ENCODE measurements at places on chromosomes 7 and 10.

DNA sequence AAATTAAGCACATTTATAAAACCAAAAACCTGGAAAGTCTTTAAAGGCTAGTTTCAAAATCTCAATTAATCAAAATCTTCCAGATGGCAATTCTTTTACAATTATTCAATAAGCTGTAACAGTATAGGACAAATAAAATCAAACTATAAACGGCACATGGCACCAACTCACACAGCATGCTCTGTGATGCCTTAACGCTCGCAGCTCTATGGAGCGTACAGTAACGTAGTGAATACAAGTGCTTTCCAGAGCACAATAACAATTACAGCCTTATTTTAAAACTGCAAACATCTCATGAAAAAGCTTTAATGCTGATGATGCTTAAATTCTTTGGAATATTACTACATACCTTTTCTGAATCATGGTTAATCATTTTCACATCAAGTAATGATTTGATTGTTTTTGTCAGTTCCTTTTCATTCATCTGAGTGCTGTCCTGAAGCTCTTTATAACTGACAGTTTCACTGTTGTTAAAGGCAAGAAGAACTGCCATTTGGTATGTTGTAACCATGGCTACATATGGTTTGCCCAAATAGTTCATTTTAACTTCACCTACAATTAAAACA lies 74.2 kb downstream of the CUL2 start:
- no peak for DNase-seq

DNA sequence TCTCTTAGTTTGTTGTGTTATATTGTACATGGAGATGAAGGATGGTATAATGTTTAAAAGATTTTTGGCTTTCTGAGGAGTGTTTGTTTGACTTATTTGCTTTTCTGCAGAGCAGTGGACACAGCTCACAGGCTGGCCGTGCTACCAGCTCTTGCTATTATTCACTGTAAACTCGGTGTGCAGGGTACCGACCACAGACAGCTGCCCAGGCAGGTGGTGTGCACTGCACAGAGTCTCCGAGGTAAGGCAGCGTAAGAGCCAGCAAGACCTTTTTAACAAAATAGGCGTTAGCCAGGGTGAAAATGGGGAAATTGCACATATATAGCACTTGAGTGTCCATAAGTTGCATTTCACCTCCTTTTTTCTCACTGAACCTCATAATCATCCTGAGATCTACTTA lies 438.0 kb downstream of the CNTNAP2 start:
- DNase-seq, result no peak

- DNase-seq, result no peak
Observed at GRCh38 chr7:149622444-149623210, 125.0 kb upstream of the ZNF746 start.

DNA sequence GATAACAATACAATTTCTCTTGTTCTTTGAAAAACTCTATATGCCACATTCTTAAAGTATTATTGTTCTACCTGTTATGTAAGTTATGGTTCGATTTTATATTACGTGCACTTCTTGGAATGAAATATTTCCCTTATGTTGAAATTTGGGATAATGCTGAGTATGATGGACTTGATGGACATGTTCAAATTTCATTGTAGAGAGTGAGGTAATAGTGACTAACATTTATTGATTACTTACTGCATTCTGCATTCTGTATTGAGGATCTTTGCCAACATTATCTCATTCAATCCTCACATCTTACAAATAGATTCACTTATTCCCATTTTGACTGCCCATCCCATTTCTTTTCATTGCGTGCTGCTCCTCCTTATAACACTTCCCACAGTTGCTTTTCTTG lies 119.7 kb upstream of the GLCCI1 start:
- DNase-seq, result no peak

GRCh38 chr7:106870528-106870927 lies 5.4 kb downstream of the PIK3CG start:
- no peak for DNase-seq

GRCh38 chr7:18828260-18828993 lies 289.0 kb downstream of the TWIST1 start:
- DNase-seq, result no peak

- DNase-seq, result peak; percentile 46
Observed at GRCh38 chr7:6436385-6436685, 11.4 kb downstream of the DAGLB start.

- DNase-seq, result no peak
Observed at GRCh38 chr7:122018032-122018431, 126.0 kb downstream of the AASS start.

DNA sequence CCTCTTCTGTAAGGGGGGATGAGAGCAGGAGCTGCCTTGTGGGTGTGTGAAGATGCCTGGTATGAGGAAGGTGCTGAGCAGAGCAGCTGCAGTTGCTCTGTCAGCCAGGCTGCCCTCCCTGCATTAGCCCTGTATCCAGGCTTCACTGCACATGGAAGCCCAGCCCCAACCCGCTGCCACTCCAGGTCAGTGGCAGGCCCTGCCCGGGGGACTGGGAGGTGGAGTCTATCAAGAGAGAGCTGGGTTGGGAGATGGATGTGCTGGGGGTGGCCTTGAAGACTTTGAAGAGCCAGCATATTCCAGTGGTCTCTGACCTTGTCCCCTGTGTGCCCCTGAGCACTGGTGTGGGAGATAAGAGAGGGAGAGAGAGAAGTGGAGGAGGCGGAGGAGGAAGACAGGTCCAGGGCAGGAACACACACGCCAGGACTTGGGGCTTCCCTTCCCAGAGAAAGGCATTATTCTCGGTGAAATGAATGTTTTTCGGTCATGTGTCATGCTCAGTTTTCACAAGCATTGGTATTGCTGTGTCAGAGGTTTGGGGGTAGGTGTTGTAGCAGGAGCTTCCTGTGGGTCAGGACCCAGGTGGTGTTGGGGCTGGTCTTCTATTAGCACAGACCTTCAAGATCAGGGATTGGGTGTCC lies 2.6 kb downstream of the PPIF start:
- no peak for DNase-seq

GRCh38 chr7:41538810-41539724 lies 163.8 kb downstream of the INHBA start:
- DNase-seq, result no peak

- no peak for DNase-seq
Observed at GRCh38 chr7:25763463-25763860, 388.5 kb upstream of the NFE2L3 start.

DNA sequence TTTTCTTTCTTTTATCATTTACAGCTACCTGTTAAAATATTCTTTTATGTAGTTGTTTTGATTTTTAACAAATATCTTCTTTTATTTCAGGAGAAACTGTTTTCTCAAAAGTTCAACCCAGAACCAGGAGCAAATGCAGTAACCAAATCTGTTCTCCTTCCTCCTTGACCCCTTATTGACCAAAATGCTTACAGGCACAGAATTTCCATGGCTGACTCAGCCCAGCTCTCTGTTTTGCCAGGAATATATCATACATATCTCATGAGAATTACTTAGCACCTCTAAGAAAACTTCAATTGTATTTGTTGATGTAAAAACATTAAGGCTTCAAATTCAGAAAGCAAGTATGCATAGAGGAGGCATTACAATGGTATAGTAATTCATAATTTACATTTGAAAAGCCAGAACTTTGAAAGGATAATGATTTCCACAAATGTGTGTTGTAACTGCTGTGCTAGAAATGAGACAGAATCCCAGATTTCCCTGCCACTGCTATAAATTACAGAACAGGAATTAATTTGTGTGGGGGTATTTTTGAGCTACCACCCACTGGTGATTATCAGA lies 2.2 kb downstream of the GSAP start:
- no peak for DNase-seq

DNA sequence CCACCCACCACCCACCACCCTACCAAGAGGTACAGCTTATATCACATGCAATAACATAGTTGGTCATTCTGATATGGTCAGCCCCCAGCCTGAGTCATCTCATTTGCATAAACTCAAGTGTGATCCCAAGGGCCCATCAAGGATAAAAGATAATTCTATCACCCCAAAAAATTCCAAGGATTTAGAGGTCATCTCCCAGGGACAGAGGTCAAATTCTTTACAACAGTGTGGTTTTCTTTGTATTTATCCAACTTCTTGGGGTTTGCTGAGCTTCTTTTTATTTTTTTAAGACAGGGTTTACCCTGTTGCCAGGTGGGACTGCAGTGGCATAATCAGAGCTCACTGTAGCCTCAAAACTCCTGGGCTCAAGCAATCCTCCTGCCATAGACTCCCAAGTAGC lies 9.4 kb upstream of the GTPBP10 start:
- DNase-seq, result no peak

DNA sequence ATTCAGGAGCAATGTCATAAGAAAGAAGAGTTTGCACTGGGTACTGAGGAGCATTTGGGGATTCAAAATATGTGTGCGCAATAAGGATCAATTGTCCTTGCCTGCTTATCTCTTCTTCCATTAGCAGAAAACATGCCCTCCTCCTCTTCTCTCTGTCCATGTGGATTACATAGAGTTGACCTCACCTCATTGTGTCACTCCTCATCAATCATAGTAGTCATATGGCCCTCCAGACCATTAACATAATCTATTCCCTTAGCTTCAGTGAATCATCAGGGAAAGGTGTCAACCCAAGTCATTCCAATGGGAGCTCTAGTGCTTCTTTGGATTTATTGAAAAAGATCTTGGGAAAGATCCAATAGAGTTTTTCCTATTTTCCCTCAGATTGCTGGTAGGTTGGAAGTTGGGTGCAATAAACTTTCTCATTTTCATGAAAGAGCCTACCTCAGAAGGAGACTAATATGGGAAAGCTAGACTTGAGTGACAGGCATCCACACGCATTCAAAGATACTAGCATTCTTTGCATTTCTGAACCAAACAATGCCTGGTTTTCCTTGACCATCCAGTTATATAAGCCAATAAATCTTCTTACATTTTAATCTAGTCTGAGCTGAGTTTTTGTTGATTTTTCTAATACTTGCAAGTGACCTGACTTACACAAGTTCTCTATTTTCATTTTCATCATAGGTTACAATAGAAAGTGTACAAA lies 71.5 kb upstream of the FAM13C start:
- DNase-seq, result no peak

- no peak for DNase-seq
Observed at GRCh38 chr7:156527458-156527890, 113.1 kb upstream of the RNF32 start.

GRCh38 chr7:140478246-140479061 lies 851 bp downstream of the MKRN1 start:
- DNase-seq, result peak; percentile 65

- no peak for DNase-seq
Observed at GRCh38 chr10:110724116-110724921, 80.2 kb downstream of the RBM20 start.

DNA sequence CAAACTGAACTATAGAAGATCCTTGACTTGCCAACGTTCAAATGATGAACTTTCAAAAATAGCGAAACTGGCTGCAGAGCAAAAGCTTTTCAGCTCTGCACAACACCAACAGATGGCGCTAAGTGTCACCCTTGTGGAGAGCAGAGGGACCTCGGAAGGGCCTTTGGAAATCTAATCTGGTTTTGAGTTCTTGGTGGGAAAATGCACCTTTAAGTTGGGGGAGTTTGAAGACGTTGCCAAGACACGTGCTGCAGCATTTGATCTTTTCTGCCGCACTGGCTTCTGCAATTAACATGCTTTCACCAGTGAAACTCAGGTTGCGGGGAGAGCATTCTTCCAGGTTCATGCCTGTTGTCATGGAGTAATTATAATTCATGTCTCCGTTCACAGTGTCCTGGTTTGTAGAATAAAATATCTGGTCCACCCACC lies 26.3 kb upstream of the WDR11 start:
- DNase-seq, result peak; percentile 19

GRCh38 chr7:149879766-149880637 lies 6.2 kb downstream of the ATP6V0E2 start:
- DNase-seq, result no peak

DNA sequence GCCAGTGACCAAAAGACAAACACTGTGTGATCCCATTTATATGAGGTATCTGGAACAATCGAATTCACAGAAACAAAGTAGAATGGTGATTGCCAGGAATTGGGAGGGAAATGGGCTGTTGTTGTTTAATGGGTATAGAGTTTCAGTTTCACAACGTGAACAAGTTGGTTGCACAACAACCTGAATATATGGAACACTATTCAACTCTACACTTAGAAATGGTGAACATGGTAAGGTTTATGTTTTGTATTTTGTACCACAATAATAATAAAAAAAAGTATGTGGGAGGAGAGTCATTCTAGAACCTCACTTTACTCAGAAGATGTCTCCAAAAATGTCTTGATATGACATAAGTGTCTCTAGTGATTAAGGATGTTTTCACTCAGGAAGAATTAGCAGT lies 85.2 kb upstream of the SGCE start:
- no peak for DNase-seq

DNA sequence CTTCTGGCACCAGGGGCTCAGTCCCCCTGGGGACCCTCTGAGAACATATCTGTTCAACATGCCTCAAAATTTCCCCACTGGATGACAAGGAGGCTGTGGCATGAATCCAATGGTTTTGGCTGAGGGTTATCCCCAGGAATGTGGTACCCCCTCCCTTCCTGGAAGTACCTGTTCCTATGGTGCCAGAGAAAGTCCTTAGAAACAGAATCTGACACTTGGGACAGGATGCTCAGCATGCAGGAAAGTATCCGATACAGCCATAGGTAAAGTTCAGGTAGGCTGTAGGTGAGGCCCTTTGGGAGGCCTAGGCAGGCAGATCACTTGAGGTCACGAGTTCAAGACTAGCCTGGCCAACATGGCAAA lies 42.7 kb upstream of the A1CF start:
- DNase-seq, result no peak

DNA sequence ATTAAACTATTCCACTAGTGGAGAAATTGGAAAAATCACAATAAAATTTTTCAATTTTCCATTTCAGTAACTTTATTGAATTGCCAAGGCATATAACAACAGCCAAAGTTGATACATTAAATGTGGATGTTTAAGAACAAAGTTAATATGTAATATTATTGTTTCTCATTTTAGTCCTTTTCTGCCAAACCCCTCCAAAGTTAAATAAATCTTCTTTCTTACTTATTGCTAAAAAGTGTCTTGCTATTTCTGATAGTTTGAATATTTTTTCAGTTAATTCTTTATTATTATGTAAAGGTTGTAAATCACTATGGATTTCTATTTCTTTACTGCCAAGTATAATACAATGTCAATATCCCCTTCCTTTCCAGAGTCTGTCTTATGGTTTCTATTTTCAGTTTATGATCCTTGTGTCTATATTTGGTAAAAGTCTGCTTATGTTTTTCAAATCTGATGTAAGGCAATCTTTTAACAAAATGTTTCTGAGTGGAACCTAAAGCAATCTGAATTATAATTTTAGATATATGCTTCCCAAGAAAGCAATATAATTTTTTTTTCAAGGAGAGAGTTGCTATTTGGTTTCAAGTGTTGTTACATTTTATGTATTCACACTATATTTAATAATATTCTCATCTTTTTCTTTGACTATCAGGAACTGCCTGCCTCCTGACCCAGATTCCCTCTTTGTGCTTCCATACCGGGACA lies 80.3 kb upstream of the RHOBTB1 start:
- no peak for DNase-seq

GRCh38 chr10:660413-660969 lies 29.0 kb downstream of the DIP2C start:
- no peak for DNase-seq
